ENCODE measurements at places on chromosomes 11 and 22.

DNA sequence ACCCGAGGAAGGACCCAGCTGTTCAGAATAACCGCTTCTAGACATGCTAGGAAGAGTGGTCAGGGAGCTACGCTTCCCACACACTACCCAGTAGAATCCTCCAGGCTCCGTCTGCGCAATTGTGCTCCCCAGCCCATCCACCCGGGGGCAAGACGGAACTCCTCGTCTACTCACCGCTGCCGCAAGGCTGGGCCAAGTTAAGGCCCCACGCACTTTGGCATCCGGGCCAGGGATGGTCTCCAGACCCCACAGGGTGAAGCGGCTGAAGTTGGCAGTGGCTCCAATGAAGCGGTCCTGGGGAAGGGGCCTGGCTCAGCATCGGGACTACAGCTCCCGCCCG lies 757 bp downstream of the RNASEH2C start:
- no peaks in the 10 kb centered on the region for H3K27me3 ChIP-seq
- H3K27ac ChIP-seq, result peak overlapping the region; percentile 30
- no peak for DNase-seq
- no peaks in the 10 kb centered on the region for H3K4me1 ChIP-seq
- H3K36me3 ChIP-seq, result peaks cover 41% of the 10 kb centered on the region
- H3K4me3 ChIP-seq, result peak overlapping the region; percentile 97

DNA sequence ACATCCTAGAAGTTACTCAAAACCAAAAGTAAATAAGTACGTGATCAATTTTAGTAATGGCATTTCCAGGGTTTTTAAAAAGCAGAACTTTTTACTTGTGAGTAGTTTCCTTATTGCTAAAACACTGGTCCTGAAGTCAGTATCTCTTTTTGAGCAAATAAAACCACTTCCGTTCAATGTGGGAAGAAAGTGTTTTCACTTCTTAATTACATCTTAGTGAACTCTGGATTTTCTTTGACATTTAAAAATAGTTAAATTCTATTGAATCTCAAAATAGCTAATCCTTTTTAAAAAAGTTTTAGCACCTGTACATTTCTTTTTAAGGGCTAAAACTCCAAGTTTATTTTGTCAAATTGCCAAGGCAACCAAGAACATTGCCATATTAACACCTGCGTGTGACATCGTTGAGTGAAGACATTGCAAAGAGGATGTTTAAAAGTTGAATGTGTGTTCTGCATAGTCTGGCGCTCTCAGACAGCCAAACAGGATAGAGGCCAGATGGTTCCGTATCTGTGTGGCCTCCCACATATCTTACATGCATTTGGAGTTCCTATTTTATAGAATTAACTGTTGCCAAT lies 17.2 kb upstream of the OR5B21 start:
- no peak overlapping the region for H3K4me3 ChIP-seq
- no peaks in the 10 kb centered on the region for H3K27me3 ChIP-seq
- no peak for DNase-seq
- no peaks in the 10 kb centered on the region for H3K36me3 ChIP-seq

GRCh38 chr11:71895961-71896360 lies 17.7 kb downstream of the DEFB131B start:
- no peaks in the 10 kb centered on the region for H3K36me3 ChIP-seq
- DNase-seq, result no peak
- no peak overlapping the region for H3K27ac ChIP-seq
- H3K4me1 ChIP-seq, result no peaks in the 10 kb centered on the region

DNA sequence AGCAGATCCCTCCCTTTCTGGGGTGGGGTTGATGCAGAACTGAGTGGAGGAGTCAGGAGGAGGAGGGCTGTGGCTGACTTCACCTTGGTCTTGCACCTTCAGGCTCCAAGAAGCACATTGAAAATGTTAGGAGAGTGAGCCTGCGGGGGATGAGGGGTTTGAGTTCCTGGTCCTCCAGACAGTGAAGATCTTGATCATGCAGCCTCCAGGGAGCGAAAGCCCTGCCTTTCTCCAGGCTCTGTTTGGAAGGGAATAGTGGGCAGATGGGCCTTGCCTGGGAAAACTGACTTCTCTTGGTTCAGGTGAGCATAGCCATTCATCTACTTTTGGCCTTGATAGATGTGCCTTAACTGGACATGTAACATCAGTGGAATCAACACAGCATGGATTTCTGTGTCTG lies 267.6 kb upstream of the B3GAT1 start:
- no peaks in the 10 kb centered on the region for H3K4me1 ChIP-seq
- H3K27me3 ChIP-seq, result no peaks in the 10 kb centered on the region
- H3K27ac ChIP-seq, result no peak overlapping the region
- H3K36me3 ChIP-seq, result no peaks in the 10 kb centered on the region
- DNase-seq, result no peak

GRCh38 chr11:102457056-102457677 lies 4.6 kb upstream of the TMEM123 start:
- no peak overlapping the region for H3K27ac ChIP-seq
- DNase-seq, result no peak
- peaks cover 20% of the 10 kb centered on the region for H3K4me1 ChIP-seq
- H3K27me3 ChIP-seq, result no peaks in the 10 kb centered on the region
- no peak overlapping the region for H3K4me3 ChIP-seq

GRCh38 chr11:69251057-69251393 lies 42.9 kb upstream of the MYEOV start:
- H3K4me3 ChIP-seq, result no peak overlapping the region
- H3K4me1 ChIP-seq, result no peaks in the 10 kb centered on the region
- DNase-seq, result no peak
- H3K27me3 ChIP-seq, result no peaks in the 10 kb centered on the region

GRCh38 chr11:105152021-105152512 lies 12.5 kb upstream of the CARD18 start:
- no peak overlapping the region for H3K4me3 ChIP-seq
- H3K27me3 ChIP-seq, result no peaks in the 10 kb centered on the region
- peak overlapping the region; percentile 66 for H3K27ac ChIP-seq

- no peaks in the 10 kb centered on the region for H3K27me3 ChIP-seq
- H3K36me3 ChIP-seq, result no peaks in the 10 kb centered on the region
- peaks cover 25% of the 10 kb centered on the region for H3K4me1 ChIP-seq
- peak overlapping the region; percentile 43 for H3K27ac ChIP-seq
Observed at GRCh38 chr11:33375236-33375635, 118.1 kb downstream of the HIPK3 start.

DNA sequence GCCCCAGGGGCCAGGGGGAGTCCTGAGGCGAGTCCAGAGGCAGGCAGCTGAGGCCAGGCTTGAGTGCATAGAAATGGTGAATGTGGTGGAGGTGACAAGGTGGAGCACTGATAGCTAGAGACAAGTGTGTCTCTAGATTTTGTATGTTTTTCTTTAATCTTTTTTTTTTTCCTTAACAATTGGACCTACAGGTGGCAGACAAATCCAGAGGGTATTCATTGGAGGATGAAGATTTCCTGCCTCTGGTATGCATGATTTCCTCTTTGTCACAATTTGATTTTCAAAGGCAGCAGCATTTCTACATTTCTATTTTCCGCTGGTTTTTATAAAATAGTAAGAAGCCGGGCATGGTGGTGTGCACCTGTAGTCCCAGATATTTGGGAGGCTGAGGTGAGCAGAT lies 47.7 kb upstream of the DKK3 start:
- no peaks in the 10 kb centered on the region for H3K36me3 ChIP-seq
- no peak overlapping the region for H3K4me3 ChIP-seq
- no peak for DNase-seq
- peak overlapping the region; percentile 6 for H3K27ac ChIP-seq

DNA sequence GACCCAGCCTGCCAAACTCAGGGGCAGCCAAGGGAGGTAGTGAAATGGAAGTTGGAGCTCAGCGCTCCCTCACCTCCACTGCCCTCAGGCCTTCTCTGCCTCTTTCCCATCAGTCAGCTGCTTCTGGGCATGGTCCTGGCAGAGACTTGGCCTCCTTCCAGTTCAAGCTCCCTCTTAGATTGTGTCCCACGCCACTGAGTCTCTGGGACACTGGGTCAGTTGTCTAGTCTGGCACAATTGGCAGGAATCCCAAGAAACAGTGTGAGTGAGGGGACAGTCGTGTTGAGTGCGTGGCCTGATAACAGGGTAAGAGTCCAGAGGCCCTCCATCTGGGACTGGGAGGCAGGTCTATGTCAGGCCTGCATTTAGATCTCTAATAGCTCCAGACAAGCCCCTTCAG lies 7.1 kb upstream of the SLC35E4 start:
- H3K27me3 ChIP-seq, result no peaks in the 10 kb centered on the region
- H3K4me3 ChIP-seq, result no peak overlapping the region
- no peaks in the 10 kb centered on the region for H3K4me1 ChIP-seq
- DNase-seq, result no peak

- no peak overlapping the region for H3K27ac ChIP-seq
- no peak overlapping the region for H3K4me3 ChIP-seq
- no peaks in the 10 kb centered on the region for H3K36me3 ChIP-seq
- no peak for DNase-seq
- no peaks in the 10 kb centered on the region for H3K4me1 ChIP-seq
- no peaks in the 10 kb centered on the region for H3K27me3 ChIP-seq
Observed at GRCh38 chr11:60158636-60159035, 24.2 kb downstream of the MS4A6A start.

DNA sequence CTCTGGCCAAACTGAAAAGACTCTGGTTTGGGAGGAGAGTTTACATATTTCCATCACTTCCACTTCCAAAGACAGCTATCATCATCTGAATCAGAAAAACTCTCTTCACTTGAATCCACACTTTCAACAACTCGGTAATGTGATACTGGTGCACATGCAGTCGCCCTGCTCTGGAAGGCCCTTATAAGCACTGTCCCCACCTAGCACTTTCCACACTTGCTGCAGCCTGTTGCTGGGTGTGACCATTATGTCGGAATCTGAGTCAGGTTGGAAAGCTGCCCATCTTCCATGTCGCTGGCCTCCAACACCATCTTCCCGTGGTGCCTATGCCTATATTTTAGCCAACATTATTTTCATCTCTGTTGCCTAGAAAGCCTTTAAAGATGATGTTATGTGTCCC lies 1.1 kb upstream of the OR10A5 start:
- H3K36me3 ChIP-seq, result no peaks in the 10 kb centered on the region
- no peak overlapping the region for H3K4me3 ChIP-seq
- no peaks in the 10 kb centered on the region for H3K27me3 ChIP-seq
- no peak for DNase-seq
- no peaks in the 10 kb centered on the region for H3K4me1 ChIP-seq

GRCh38 chr11:115081972-115082371 lies 403.6 kb downstream of the NXPE2 start:
- H3K4me1 ChIP-seq, result no peaks in the 10 kb centered on the region
- no peak for DNase-seq
- H3K4me3 ChIP-seq, result no peak overlapping the region
- no peaks in the 10 kb centered on the region for H3K27me3 ChIP-seq
- H3K27ac ChIP-seq, result no peak overlapping the region
- no peaks in the 10 kb centered on the region for H3K36me3 ChIP-seq

GRCh38 chr11:133821776-133822175 lies 23.5 kb downstream of the SPATA19 start:
- no peaks in the 10 kb centered on the region for H3K27me3 ChIP-seq
- no peaks in the 10 kb centered on the region for H3K36me3 ChIP-seq
- H3K4me1 ChIP-seq, result no peaks in the 10 kb centered on the region
- no peak overlapping the region for H3K4me3 ChIP-seq
- no peak overlapping the region for H3K27ac ChIP-seq

DNA sequence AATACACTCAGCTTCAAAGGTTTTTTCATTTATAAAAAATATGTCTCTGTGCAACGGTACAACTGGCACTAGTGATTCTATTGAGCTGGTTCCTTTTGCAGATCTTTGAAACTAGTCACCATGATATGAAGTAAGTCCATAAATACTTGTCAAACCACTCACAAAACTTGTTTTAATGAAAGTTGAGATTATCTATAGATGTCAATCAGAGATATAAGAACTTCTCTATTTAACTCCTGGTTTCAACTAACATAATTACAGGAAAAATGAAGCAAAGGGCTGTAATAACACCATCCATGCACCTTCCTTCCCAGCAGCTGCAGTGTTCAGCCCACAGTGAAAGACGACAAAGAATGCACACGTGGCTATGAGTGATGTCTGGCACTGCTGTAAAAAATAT lies 44.7 kb downstream of the TMEM123 start:
- peaks cover 27% of the 10 kb centered on the region for H3K36me3 ChIP-seq
- H3K4me3 ChIP-seq, result no peak overlapping the region
- H3K27me3 ChIP-seq, result no peaks in the 10 kb centered on the region
- no peak for DNase-seq
- H3K4me1 ChIP-seq, result peaks cover 5% of the 10 kb centered on the region
- H3K27ac ChIP-seq, result no peak overlapping the region

- no peak for DNase-seq
- no peaks in the 10 kb centered on the region for H3K36me3 ChIP-seq
- no peak overlapping the region for H3K4me3 ChIP-seq
- no peaks in the 10 kb centered on the region for H3K27me3 ChIP-seq
- peaks cover 17% of the 10 kb centered on the region for H3K4me1 ChIP-seq
Observed at GRCh38 chr11:61691380-61692156, 11.4 kb downstream of the DAGLA start.

DNA sequence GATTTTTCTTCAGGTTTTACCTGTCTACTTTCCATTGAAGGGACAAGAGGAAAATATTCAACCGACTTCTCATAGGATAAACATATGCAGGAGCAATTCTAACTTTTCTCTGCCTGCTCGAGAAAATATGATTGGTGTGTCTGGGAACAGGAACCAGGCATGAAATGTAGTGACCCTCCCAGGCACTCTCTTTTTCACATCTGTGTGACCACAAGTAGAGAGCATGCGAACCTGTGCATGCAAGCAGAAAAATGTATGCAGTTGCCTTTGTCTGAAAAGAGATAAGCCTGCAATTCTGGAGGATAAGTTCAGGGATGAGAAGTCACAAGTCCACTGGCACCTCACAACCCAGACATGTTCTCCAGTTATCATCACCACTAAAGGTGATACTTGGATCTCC lies 583.5 kb upstream of the FAT3 start:
- no peak for DNase-seq
- no peaks in the 10 kb centered on the region for H3K36me3 ChIP-seq
- H3K27ac ChIP-seq, result no peak overlapping the region
- H3K27me3 ChIP-seq, result no peaks in the 10 kb centered on the region

DNA sequence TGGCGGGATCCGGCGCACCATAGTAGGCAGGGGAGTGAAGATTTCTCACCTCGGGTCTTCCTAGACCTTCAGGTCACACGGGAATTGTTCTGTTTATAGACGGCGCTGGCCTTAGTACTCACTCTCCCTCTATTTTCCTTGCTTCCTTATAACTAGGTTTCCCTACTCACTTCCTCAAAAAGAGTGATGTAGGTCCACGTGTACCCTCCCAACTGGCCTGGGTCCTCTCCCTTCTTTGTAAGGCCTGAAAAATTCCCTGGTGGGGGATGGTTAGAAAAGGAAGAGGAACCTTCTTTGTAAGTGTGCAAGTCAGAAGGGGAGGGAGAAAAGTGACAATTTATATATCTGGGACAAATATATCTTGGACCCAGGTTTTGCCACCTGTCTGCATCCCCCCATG lies 2.9 kb upstream of the TMEM9B start:
- no peak overlapping the region for H3K4me3 ChIP-seq
- DNase-seq, result no peak
- peaks cover 11% of the 10 kb centered on the region for H3K4me1 ChIP-seq
- H3K27me3 ChIP-seq, result no peaks in the 10 kb centered on the region
- no peak overlapping the region for H3K27ac ChIP-seq
- peaks cover 11% of the 10 kb centered on the region for H3K36me3 ChIP-seq

DNA sequence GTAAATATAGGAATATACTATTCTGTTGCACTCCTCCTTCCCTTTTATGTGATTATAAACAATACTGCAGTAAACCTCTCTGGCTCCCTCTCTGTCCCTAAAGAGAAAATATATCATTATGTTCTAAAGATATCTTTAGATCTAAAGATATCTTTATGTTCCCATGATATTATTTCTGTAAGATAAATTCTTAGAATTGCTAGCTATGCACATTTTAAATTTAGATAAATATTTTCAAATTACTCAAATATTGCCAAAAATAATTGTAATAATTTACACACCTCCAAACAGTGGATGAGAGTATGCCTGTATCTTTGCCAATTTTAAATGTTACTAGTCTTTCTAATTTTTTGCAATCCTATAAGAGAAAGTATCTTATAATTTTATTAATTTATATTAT lies 10.3 kb upstream of the DEUP1 start:
- H3K4me3 ChIP-seq, result no peak overlapping the region
- no peaks in the 10 kb centered on the region for H3K4me1 ChIP-seq

Data from RWPE2 (cell line).